CD4-positive, alpha-beta T cell treated with Interleukin-6 at 100 ng/mL for 8 hours (primary cell): ENCODE measurements at places on chromosomes 4 and X.
A peak's percentile ranks its signal among the peaks of the same experiment; 100 is the strongest.

GRCh38 chr4:67250131-67250896, 295.0 kb downstream of the CENPC start:
- DNase-seq, result no peak

- no peak for DNase-seq
Observed at GRCh38 chr4:101104312-101105052, 242.8 kb downstream of the PPP3CA start.

DNA sequence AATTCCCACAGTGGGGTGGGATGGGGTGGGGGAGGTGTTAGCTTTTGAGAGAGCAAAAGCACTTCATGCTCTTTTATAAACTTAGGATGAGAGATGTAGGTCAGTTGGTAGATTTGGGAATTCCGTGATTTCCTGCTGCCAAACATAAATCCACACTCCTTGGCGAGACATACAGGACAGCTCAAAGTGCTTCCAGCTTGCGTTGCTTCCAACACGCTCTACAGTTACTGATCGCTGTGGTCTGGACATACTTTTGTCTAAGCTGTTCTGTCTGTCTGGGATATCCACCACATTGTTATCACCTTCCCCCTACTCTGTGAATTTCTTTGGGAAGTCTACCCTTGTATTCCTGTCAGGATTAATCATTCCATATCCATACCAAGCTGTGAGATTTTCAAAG, 117.5 kb downstream of the RAPGEF2 start:
- DNase-seq, result no peak

- DNase-seq, result no peak
Observed at GRCh38 chrX:130772105-130772775, 130.8 kb downstream of the ENOX2 start.

DNA sequence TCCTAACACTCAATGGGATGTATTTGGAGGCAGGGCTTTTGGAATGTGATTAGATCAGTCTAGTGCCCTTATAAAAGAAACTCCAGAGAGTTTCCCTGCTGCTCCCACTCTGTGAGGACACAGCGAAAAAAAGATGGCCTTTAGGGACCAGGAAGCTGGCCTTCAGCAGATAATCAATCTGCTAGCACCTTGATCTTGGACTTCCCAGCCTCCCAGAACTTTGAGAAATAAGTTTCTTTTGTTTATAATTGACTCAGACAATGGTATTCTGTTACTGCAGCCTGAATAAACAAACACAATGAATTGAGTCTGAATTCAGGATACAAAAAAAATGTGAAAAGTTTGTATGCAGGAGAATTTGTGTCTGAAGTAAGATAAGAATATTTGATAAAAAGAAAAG, 842.1 kb downstream of the FSTL5 start:
- DNase-seq, result no peak

DNA sequence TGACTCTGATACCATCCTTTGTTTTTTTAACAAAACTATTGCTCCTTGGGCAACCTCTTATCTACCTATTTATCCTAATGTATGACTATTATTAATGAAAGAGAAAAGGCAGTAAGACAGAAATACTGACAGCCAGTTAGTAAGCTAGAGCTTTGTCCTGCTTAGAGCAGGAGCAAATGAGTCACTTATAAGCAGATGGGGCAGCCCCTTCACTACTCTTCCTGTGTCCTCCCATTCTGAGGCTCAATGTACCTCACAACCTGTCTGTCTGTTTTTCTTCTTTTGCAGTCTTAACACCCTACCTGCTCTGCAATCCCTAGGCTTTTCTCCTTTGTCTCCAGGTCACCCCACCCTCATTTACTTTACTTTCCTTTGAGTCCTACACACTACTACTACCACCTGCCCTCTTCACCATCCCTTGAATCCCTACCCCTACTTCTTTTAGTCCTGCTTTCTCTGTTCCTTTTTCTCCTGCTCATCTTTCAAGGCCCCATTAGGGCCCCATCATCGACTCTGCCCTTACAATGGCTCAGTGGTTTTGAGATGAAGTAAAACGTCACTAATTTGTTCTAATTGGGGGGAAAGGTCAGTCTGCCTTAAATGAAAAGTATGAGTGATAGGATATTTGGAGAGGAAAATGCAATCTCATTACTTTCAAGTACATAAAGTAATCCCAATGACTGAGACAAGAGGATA, 294.3 kb downstream of the GUCY2F start:
- no peak for DNase-seq

GRCh38 chr4:152221816-152222516, 313.9 kb downstream of the FBXW7 start:
- peak; percentile 5 for DNase-seq

DNA sequence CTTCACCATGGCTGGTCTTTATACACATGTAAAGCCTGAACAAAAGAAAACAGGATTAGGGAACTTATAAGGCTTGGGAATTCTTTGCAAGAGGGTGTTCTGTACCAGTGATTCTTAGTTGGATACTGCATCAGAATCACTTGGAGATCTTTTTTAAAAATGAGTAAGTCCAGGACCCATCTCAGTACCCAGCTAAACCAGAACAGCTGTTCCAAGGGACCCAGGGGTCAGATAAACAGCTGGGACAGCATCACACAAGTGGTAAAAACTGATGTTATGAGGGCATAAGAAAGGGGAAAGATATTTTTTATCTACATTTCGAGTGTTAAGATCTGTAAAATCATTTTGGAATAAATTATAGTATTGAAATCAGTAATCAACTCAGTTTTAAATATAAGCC, 16.1 kb downstream of the PGRMC2 start:
- DNase-seq, result no peak

DNA sequence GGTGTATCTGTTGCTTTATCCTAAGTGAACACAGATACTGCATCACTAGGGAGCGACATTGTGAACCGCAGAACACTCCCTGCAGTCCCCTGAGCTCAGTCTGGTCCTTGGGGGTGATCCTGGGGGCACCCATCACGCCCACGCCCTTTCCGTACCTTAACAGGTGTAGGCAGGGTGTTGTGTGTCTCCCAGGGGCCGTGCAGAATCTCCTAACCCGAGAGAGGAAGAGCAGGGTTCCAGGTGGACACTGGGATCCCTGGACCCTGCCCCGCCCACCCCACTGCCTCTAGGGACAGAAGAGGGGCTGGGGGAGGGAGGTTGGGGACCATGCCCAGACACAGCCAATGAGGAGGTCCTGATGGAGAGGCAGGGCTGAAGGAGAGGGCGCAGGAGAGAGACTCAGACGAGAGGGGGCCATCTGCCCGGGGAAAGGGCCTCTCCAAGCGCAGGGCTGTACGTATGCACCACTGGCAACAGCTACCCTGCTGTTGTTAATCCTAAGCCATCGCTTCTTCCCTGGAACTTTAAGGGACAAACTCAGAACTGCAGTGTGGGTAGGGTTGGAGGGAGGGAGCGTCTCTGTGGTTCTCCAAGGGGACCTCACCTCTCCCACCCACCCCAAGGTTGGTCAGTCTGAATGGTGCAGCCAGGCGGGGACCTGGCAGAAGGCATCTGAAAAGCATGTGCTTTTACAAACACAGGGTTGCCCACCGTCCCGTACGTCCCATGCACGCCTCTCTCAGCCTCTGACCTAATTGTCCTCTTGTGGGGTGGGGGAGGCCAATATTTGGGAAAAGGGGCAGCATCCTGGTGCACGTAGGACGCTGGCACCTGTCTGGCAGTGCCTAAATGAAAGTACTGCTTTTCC, 2.5 kb downstream of the P2RY8 start:
- DNase-seq, result peak; percentile 22

- no peak for DNase-seq
Observed at GRCh38 chr4:109754093-109754857, 24.4 kb upstream of the PLA2G12A start.

- no peak for DNase-seq
Observed at GRCh38 chrX:112714357-112714918, 34.7 kb upstream of the LHFPL1 start.
